ENCODE measurements at places on chromosomes 3 and 15. TPM values are rescaled to one million over a fixed set of nuclear protein-coding genes. Genes with fewer than 3 reads are reported as not detected.

EPB42 gene
- total RNA-seq = not detected

ARGFX gene
- total RNA-seq = not detected

EFHB gene
- 1.4 TPM for total RNA-seq

GSK3B gene
- total RNA-seq = 27.5 TPM

GOLGA8Q gene
- 0.24 TPM for total RNA-seq

HYAL1 gene
- total RNA-seq = 4.5 TPM

NPAP1 gene
- not detected for total RNA-seq

GABRG3 gene
- not detected for total RNA-seq

SLC24A5 gene
- not detected for total RNA-seq

SLC25A20 gene
- total RNA-seq = 8.9 TPM

CXCR6 gene
- total RNA-seq = not detected

PIF1 gene
- 6.2 TPM for total RNA-seq

RGMA gene
- 5.3 TPM for total RNA-seq

SCG5 gene
- 24.4 TPM for total RNA-seq

EFCAB12 gene
- 4.8 TPM for total RNA-seq

WNT5A gene
- total RNA-seq = 304 TPM

PLA2G4E gene
- total RNA-seq = not detected

ADAMTS7 gene
- 10.6 TPM for total RNA-seq
